ENCODE measurements at places on chromosomes 1 and 21. TPM values are rescaled to one million over a fixed set of nuclear protein-coding genes. Genes with fewer than 3 reads are reported as not detected.

NCF2 gene
- total RNA-seq: not detected

NBPF19 gene
- 7.0 TPM for total RNA-seq

CD55 gene
- total RNA-seq: 38.5 TPM

IVL gene
- not detected for total RNA-seq

TAS1R3 gene
- total RNA-seq: not detected

PTPRU gene
- 35.8 TPM for total RNA-seq
